Neural cell (in vitro differentiated cells): ENCODE measurements at places on chromosomes 3 and 15. TPM values are rescaled to one million over a fixed set of nuclear protein-coding genes. Genes with fewer than 3 reads are reported as not detected.

CEMIP gene
- 0.04 and 0.06 TPM in 2 replicates for polyA plus RNA-seq

APEH gene
- 98.4 and 119 TPM in 2 replicates for polyA plus RNA-seq

RPSA gene
- 1,510 and 1,629 TPM in 2 replicates for polyA plus RNA-seq

TM4SF18 gene
- 0.42 TPM in 1 of 2 replicates, not detected in the other for polyA plus RNA-seq

CCDC14 gene
- 252 and 266 TPM in 2 replicates for polyA plus RNA-seq

PLAAT1 gene
- polyA plus RNA-seq, result 10.7 and 16.1 TPM in 2 replicates

PIK3CA gene
- 14.2 and 15.2 TPM in 2 replicates for polyA plus RNA-seq

NKIRAS1 gene
- 38.1 and 42.1 TPM in 2 replicates for polyA plus RNA-seq
